ENCODE measurements at places on chromosomes 3 and 15.

DNA sequence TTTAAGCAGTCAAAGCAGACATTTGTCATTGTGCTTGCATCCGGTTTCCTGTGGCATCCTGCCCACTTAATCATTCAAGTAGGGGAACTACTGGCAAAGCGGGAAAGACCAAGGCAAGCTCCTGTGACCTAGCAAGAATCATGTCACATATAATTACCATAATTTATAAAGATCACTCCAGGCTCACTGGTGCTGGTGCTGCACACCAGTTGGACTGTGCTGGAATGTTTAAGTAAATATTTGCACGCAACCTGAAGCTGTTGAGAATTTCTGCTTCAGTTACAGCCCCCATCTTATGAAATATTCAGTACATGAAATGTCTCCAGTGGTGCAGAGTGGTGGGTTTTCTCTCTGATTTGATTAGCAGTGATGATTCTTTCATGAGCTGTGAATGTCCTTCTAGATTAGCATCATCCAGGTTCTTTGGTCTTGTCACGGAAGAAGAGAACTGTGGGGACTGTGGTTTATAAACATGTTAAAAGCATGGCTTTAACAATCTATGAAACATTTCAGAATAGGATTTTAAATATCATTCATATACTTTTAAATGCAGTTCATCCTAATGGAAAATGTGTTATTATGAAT is 621.3 kb upstream of the EPHA6 start:
- DNase-seq, result no peak

- DNase-seq, result no peak
Measured at GRCh38 chr15:63982381-63982854, 63.9 kb downstream of the DAPK2 start.

GRCh38 chr3:37219266-37219665 is 44.9 kb upstream of the LRRFIP2 start:
- no peak for DNase-seq

- DNase-seq, result no peak
Measured at GRCh38 chr15:90765966-90766365, 48.8 kb downstream of the BLM start.

DNA sequence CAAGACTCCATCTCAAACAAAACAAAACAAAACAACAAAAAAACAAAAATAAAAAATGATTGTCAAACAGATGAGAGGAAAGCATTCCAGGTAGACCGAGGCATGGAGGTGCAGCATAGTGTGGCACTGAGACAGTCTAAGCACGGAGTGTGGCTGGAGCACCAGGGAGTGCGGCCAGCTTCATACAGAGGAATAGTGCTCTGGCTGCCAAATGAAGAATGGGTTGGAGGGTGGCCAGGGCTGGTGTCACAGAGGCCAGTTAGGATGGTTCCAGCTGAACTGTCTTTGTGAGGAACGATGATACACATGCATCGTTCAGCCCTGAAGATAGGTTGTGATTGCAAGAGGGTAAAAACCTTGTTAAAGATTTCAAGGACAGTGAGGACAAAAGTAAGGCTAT is 28.3 kb downstream of the MITF start:
- DNase-seq, result peak; percentile 75

DNA sequence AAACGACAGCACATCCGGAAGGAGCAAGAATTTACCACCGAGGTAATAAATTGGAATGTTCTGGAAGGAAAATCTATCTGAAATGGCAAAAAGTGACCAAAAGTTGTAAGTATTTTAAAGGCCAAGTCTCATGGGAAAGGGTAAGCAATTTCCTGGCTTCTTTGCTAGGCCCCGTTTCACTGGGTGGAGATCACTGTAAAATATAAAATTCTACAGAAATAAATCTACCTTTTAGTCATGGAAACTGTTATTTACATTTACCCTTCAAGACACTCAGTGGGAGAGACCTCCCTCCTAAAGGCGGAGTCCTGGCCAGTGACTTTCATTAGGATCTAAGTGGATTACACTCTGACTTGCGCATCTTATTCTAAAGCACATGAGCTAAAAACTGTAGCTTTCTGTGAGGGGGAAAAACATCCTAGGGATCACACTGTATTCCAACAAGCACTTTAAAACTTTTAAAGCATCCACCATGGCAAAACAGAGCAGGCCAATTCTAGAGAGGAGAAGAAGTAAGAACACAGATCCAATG is 28.8 kb downstream of the LYZL4 start:
- DNase-seq, result peak; percentile 81

DNA sequence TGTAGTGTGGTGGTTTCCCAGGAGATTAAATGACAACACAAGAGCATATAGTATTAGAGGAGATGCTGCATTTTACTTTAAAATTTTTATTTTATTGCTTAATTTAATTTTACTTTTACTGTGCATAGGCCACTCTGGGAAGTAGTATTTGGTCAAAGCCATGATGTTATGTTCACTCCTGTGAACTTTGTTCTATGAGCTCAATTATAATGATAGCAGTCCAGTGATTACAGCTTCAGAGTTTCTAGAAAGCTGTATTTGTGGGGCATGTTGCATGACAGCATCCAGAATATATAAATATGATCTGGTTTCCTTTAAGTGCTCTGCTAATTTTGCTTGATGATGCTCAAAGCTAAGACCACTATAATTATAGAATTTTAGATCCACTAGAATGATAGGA is 338.6 kb downstream of the NSUN3 start:
- no peak for DNase-seq

DNA sequence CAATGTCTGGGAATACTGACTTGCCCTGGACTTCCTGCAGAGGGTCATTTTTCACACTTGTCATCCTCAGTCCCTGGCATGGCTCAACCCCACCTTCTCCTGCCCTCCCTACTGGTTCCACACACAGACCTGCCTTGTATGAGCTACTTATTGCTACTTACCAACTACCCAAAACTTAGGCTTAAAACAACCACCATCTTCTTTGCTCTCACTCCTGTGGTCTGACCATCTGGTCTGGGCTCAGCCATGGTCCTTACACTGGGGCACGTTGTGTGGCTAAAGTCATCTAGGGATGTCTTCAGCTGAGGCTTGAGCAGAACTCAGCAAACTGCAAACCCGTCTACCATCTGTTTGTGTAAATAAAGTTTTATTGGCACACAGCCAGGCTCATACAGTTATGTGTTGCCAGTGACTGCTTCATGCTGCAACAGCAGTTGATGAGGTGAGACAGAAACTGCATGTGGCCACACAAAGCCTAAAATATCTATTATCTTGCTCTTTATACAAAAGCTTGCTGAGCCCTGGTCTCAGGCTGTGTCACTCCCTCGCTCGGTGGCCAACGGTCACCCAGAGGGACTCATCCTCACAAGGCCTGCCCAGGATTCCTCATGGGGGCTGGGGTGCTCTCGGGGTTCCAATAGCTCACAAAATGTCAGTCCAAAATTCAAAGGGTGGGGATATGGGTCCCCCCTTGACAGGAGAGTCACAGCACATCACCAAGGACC is 43.5 kb downstream of the KLF15 start:
- DNase-seq, result peak; percentile 9

- DNase-seq, result peak; percentile 78
Measured at GRCh38 chr3:129576514-129577352, 29.7 kb downstream of the PLXND1 start.

GRCh38 chr3:77320514-77320913 is 280.6 kb downstream of the ROBO2 start:
- DNase-seq, result peak; percentile 48

GRCh38 chr3:34260271-34261000 is 462.0 kb downstream of the PDCD6IP start:
- peak; percentile 77 for DNase-seq
